Stimulated activated naive B cell treated with anti-CD40 and anti-IgM and Interleukin-4, amounts not matched to agents 10 μg/mL and 1 μg/mL and 100 μg/mL, for 72 hours (primary cell): ENCODE measurements at places on chromosomes 1 and 21.

DNA sequence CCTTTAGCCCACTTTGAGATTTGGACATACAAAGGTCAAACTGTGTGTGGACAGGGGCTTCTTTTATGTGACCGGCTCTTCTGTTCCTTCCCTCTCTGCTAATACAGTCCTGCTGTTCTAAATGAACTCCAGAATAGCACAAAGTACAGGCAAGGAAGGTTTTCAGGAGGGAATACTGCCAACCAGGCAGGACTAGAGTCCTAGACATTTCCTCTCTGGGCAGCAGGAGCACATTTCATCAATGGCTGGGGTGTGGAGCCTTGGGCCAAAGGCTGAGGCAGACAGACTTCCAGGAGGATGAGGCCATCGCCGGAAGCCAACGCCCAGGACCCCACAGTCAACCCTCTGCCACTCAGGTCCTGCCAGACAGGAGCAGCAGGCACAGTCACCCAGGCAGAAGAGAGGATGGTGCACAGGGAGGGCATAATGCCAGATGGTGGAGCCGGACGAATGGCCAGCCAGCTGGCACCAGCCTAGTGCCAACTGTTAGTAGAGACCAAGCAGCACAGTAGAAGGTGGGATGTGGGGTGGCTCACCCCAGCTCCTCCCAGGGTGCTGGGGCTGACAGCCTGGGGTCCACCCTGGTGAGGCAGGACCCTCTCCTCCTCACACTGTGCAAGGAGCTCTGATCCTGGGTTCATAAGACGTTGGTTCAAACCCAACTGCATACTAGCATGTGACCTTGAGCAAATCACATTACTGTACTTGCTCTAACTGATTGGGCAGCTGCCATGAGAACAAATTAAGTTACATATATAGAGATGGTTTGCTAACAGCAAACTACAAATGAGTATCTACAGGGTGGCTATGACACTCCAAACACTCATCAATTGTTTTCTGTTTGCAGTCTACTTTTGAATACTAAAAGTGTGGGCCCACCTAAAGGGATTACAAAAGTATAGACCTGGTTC is 410.7 kb downstream of the SIPA1L2 start:
- DNase-seq, result no peak

- DNase-seq, result no peak
Observed at GRCh38 chr1:68442006-68442405, 7.7 kb downstream of the RPE65 start.

DNA sequence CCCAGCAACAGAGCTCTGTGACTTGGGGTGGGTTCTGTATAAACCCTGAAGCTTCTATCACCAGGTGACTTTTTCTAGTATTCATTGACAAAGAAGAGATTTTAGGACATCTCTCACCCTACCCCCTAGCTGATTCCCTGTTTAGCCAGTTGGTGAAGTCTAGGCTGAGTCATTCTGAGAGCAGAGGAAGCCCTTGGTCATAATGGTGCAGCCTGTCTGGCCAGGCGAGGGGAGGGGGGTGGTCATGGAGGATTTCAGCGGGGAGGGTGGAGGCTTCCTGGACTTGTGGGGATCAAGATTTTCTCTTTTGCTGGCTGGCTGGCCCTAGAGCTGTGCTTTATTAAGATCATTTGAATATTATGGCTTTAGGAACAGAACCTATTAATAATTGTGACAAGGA is 262.6 kb downstream of the CAMTA1 start:
- no peak for DNase-seq

DNA sequence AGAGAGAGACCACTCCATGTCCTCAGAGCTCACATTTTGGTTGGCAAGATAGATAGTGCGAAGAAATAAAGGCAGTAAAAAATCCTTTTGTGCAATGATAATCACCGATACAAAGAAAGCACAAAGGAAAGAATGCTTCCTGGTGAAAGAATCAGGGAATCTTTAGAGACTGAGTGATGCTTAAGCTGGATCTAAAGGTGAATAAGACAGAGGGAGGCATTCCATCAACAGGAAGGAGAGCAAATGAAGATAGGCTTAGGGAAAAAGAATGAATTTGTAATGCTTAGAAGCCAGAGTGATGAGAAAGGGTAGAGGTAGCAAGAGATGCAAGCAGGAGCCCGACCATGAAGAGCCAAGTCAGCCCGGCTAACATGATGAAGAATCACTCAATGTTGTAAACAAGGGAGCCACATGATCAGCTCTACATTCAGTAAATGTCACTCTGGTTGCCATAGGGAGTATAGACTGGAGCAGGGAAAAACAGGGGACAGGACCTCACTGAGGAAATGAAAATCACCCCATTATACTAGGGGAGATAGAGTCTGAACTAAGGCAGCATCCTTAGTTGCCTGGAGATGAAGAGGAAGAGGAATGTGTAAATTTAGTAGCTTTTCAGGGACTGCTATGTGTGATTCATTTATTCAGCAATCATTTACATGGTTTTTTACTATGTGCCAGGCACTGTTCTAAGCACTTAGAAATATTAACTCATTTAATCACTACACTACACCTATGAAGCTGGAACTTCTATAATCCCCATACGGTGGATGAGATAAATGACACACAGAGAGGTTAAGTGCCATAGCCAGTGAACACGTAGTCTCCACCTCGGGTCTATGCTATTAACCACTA is 402.6 kb upstream of the NFIA start:
- no peak for DNase-seq

- DNase-seq, result no peak
Observed at GRCh38 chr1:145936247-145936646, 9.0 kb upstream of the RBM8A start.

GRCh38 chr1:31957701-31958674 is 19.8 kb upstream of the PTP4A2 start:
- DNase-seq, result peak; percentile 63

- DNase-seq, result no peak
Observed at GRCh38 chr1:48917901-48918603, 141.4 kb upstream of the BEND5 start.

GRCh38 chr1:3237570-3237969 is 168.6 kb downstream of the PRDM16 start:
- DNase-seq, result no peak

DNA sequence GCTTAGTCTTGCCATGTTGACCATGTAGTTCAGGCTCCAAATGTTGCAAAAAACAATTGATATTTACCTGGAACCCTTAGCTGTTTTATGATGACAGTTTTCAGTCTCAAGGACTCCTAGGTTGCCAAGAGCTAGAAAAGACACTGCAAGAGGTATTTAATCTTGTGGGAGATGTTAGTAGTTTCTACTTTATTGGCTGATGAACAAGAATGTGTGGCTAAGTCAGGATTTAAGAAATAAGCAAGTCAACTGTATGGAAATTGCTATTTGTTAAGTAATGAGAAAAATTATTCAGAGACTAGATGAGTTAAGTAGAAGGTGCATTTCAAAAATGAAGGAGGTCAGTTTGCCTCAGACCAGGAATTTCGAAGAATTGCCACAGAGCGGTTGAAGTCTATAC is 639.7 kb upstream of the USP24 start:
- DNase-seq, result no peak

- no peak for DNase-seq
Observed at GRCh38 chr21:45220071-45220481, 67.6 kb downstream of the POFUT2 start.

GRCh38 chr1:234499119-234499942 is 20.4 kb upstream of the TARBP1 start:
- peak; percentile 72 for DNase-seq

- DNase-seq, result no peak
Observed at GRCh38 chr1:172663732-172664131, 4.8 kb downstream of the FASLG start.

DNA sequence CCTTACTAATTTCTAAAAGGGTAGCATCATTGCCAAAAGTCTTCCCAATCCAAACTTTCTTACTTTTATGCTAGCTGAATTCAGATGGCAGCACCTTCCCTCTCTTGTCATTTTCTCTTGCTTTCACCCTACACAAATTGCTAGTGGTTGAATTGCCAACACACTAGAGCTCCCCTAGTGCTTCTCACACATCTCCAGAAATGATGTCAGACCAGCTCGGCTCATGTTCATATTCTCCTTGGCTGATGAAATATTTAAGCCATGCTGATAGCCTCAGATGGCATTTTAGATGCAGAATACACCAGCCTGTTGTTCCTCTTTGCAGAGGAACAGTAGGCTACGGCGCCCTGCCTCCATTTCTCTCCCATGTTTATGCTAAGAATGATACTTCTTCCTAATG is 256.9 kb downstream of the PTBP2 start:
- DNase-seq, result no peak

DNA sequence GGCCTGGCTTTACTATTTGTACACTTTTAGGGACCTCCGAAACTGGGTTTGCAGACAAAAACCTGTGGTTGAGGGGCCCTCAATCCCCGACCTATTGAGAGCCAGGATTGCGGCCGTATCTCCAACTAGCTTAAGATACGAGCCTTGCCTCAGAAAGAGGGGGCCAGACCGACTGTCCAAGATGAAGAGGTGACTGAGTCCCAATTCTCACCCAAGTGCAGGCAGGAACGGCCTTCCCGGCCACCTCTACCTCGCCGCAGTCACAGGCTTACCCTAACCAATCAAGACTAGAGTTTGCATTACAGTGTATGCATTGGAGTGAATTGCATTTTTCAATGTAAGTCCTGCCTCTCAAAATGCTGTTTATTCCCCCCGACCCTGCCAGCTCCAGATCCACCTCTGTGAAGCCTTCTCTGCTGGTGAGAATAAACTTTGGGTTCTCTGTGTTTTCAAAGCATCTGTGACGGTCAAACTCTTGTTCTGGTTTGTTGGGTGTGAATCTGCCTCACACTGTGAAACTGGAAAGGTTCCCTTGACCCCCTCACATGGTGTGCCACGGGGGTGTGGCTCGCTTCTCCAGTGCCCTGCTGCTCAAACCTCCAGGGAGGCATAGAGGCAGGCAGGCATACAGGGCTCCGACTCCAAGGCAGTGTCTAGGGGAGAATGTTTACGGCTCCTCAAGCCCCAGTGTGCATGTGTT is 62.2 kb upstream of the WLS start:
- no peak for DNase-seq

DNA sequence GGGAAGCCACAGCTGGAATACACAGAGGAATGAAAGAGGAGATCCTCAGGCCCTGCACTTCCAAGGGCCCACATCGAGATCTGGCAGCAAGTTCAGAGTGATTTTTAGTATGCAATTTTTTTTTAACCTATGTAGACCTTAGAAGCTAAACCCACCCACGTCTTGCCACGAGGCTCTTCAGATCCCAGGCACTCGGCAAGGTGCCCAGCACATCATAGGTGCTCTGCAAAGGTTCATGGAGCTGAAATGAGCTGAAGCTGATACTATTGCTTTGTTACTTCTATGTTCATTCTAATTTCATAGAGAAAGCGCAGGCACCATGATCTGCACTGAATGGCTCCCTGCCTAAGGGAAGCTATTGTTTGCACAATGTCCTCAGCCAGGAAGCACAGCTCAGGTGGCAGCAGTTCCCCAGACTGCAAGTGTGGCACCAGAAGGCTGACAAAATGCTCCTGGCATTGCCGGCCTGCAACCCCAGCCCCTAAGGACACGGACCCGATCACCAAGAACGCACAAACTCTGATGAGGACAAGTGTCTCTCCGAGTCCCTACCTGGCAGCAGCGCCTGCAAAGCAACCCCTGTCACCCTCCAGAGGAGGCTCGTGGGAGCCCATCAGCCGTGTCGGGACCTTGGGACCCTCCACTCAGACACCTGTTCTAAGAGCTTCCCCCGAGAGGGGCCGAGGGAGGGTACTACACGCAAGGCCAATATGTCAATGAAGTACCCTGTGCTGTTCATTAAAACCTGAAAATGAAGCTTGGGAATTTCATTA is 264.2 kb downstream of the NPHP4 start:
- no peak for DNase-seq

DNA sequence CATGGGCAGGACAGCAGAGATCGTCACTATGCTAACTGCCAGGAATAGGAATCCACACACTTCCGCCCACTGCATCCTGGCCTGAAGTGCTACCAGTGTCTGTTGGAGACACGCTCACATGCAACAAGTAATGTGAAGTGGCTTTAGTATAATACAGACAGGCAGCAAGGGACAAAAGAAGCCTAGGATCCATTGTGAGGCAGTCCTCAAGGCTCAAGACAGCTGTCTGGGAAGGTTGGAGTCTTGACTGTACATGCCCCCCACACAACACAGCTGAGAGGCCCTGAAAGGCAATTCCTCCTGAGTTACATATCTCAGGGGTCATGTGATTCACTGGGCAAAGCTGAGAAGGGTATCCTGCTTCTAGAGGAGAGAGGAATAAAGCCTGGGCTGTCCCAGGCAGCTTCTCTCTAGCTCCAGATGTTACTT is 39.9 kb upstream of the CD1D start:
- no peak for DNase-seq

- no peak for DNase-seq
Observed at GRCh38 chr1:203675596-203676347, 49.1 kb downstream of the ATP2B4 start.

DNA sequence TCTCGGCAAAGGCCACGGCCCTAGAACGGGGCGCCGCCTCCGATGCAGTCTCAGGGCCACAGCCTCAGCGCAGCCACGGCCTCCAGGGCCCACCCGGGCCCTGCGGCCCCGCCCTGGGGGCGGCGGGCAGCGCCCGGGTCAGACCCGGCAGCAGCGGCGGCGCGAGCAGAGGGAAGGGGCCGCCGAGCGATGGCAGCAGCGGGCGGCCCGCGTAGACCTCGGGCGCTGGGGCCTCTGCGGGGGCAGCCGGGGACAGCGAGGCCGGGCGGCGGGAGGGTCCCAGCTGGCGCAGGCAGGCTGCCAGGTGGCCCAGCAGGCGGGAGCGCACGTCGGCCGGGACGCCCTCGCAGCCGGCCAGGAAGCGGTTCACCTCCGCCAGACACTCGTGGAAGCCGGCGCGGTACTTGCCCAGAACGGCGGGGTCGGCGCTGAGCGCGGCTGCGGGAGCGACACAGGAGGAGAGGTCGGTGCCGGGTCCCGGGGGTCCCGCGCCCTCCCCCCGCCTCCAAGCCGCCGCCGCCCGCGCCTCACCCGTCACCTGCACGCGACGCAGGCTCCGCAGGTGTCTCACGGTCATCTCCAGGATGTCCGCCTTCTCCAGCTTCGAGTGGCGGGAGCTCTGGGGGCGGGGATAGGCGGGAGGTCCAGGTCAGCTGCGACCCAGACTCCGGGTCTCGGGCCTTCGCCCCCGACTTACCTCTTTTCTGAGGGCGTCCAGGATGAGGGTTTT is 737 bp downstream of the HES4 start:
- DNase-seq, result no peak

DNA sequence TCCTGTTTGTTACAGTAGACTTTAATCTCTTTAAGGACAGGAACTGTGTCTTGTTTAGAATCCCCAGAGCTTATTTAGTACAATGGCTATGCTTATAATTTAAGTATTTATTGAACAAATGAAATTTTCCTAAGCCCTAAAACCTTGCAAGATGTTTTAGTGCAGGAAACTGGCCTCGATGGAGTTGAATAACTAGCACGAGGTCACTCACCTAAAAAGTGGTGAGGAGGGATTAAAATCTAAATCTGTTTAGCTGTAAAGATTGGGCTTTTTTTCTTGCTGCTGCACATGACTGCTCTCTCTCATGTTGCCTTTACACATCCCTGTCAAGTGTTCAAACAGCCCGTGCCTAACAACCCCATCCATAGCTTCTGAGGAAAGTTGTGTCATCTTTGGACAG is 10.2 kb downstream of the NFYC start:
- no peak for DNase-seq
